ENCODE measurements at places on chromosomes 7 and 10.

GRCh38 chr7:24786941-24787340, 29.7 kb upstream of the GSDME start:
- no peak for DNase-seq

- no peak for DNase-seq
These were observed 41.6 kb downstream of the PLXDC2 start for GRCh38 chr10:19857876-19858275.

DNA sequence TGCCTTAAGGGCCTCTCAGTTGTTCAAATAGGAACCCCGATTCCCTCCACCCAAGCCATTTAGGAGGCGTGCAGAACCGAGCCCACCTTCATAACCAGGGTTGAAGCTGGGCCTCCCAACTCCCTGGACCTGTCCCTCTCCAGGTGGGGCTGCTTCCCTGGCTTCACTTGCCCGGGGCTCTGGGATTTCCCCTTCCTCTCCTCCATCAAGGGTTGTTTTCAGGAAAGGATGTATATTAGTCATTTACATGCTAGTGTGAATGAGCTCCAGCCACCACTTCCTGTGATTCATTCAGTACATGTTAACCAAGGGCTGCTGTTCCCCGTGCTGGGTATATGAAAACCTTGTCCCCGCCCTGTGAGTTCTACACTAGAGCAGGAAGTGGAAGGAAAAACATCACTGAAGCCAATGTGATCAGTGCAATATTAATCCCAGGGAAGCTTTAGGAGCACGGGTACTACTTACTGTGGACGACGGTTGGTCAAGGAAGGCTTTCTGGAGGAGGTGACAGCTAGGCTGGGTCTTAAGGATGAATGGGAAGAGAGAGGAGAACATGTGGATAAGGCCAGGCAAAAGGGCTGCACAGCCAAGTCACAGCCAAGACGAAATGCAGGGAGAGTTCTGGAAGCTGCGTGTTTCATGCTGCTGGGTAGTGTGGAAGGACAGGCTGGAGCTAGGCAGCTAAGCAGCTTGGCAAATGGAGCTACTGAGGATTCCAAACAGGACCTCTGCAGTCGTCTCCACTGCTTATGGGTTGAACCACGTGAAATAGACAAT, 150.1 kb upstream of the SHH start:
- no peak for DNase-seq

GRCh38 chr10:28089467-28089866, 90.6 kb upstream of the ODAD2 start:
- no peak for DNase-seq

DNA sequence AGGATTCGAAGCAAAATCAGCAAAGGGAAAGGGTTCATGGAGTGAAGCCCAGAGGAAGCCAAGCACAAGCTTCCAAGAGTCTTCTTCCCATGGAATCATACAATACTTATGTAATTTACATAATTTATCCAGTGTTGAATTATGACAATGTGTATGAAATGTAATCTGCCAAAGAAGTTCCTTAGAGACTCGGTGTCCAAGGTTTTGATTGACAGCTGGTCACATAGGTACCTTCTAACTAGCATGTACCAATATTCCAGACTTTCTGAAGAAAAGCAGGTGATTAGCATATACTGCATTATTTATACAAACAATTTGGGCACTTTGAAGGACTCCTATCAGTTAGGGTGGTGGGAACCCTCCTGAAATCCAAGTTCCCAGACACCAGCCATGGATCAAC, 35.3 kb downstream of the ANKIB1 start:
- DNase-seq, result no peak

DNA sequence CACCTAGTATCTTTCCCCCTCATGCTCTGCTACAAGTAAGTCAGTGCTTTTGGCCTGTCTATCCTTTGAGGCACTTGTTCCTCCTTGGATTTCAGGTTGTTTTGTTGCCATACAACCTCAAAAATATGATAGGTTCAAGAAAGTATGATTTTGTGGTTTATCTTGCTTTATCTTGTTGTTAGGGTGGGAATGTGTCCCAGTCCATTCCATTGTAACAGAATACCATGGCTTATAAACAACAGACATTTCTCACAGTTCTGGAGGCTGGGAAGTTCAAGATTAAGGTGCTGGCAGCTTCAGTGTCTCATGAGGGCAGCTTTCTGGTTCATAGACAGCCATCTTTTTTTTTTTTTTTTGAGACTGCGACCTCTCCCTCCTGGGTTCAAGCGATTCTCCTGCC, 72.1 kb downstream of the TMEM270 start:
- no peak for DNase-seq

DNA sequence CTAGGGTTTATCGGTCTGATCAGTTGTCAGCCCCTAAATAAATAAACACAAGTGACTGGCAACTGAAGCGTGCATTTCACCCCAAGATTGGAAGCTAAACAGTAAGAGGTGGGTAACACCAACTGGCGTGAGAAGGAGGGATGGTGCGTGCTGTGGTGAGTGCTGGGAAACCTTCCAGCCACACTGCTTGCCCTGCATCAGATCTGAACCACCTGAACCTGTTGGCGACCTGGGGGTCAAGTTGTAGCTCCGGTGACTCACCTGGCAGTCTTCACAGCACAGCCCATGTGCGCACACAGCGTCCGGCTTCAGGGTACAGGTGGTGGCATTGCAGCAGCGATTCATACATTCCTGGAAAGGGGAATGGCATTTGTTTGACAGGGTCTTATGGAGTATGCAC, 170.1 kb downstream of the FANK1 start:
- DNase-seq, result no peak

GRCh38 chr10:12801214-12802087, 200.1 kb downstream of the CCDC3 start:
- no peak for DNase-seq

DNA sequence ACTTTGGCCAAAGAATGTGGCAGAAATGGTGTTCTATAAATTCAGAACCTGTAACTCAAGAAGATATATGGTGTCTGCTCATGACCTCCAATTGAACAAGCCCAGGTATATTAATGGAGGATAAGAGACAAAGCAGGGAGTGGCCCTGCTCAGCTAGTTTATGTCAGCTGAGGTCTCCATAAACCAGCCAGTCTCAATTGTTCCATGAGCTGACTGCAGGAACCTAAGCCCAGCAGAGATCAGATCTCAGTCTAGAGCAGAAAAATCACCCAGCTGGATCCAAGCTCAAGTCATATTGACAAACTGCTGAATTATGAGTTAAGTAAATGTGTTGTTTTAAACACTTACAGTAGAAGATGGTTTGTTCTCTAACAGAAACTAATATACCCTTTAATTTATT, 105.5 kb upstream of the SGCE start:
- no peak for DNase-seq

DNA sequence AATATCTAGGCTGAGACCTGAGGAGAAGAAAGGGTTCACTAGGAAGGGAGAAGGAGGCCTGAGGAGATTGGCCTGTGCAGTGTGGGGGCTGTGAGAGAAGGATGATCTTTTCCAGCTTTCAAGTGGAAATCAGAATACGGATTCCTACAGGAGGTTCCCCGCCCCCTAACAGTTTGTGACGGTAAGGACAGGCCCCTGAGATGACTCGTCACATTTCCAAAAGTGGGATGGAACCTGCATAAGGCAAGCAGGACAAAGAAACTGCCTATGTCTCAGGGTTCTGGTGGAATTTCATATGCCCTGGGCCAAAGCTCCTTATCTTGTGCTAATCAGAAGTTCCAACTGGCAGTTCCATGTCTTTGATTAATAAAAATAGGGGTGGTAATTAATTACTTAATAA, 275.6 kb downstream of the SNX10 start:
- no peak for DNase-seq

DNA sequence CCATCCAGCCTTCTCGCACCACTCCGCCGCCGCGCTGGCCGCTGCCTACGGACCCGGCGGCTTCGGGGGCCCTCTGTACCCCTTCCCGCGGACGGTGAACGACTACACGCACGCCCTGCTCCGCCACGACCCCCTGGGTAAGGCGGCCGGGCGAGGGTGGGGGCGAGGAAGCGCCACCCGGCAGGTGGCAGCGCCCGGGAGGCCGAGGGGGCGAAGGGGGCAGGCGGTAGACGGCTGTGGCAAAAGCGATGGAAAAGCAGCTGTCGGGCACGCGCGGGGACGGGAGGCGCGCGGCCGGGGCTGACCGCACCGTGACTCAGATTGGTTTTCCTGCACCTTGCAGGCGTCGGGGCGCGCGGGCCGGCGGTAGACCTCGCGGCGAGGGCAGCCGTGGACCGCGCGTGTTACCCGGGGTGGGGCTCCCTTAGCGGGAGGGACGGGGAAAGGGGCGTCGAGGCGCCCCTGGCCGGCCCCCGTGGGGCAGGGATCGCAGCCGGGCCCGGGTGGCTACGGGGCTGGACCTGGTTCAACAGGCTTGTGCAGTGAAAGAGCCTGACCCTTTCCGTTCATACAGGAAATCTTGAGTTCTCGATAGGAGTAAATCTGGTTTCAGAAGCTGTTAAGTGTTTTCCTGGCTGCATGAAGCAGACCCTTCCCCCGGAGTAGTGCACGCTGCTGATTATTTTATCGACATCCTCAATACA, 608 bp downstream of the HHEX start:
- DNase-seq, result peak; percentile 52

- no peak for DNase-seq
These were observed 15.8 kb downstream of the TSPAN12 start for GRCh38 chr7:120842121-120842621.

- DNase-seq, result no peak
These were observed 8.6 kb downstream of the KNDC1 start for GRCh38 chr10:133168617-133169031.

DNA sequence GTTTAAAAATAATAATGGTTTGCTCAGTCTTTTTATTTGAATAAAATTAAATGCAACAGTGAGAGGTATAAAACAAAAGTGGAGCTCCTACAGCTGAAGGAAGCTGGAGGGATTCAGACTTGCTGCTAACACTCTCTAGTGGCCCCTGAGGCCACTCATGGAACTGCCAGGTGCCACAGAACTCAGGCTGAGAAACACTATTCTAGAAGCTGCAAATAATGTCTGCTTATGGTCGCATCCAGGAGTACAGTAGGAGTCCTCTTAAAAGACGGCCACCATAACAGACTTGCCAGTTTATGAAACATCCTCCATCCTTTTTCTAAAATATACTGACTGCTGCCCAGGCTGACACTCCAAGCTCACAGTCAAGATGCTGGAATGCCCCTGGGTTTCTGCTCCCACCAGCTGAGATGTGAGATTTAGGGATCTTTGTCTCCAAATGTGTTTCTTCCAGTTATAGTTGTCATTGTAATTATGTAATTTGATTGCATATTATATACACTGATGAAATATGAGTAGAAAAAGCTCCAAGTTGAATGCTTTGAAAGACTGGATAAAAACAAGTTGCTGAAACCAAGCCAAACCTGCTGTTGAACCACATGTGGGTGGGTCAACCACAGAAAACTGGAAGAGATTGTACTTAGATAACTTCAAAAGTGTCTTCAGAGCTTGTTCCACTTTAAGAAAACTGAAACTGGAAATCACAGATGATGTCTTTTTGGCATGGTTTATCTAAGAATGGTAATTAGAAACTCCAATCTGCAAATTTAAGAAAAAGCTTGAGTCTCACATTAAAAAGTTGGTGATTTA, 213.7 kb upstream of the AOAH start:
- DNase-seq, result no peak

DNA sequence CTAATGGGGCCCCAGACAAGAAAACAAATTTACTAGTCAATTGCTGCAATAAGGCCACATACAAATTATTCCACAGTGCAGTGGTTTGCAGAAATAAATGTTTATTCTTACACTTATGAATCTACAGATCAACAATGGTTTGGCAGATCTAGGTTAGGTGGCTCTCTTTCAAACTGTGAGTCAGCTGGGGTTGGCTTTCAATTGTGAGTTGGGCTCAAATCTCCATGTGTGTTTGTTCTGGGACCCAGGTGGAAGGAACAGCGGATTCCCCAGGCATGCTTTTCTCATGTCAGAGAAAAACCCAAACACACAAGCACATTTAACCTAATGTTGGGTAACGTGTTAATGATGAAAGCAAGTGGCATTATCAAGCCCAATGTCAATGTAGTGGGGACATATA, 25.6 kb upstream of the CELF2 start:
- DNase-seq, result no peak

DNA sequence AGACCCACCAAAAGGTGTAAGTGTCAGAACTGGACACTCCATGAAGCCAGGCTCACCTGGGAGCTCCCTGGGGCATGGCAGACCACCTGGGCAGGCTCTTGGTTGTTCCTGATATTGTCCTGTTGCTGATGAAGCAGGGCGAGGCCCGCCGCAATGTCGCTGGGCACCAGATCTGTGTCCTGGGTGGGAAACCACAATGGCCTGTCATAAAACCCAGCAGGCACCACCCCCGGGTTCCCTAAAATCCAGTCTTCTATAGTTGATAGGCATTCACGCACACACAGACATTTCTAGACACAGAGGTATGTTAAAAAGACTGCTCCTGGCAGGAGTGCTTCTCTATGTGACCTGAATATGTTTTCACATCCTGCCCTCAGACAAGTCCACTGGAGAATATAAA, 15.0 kb downstream of the DAGLB start:
- no peak for DNase-seq

DNA sequence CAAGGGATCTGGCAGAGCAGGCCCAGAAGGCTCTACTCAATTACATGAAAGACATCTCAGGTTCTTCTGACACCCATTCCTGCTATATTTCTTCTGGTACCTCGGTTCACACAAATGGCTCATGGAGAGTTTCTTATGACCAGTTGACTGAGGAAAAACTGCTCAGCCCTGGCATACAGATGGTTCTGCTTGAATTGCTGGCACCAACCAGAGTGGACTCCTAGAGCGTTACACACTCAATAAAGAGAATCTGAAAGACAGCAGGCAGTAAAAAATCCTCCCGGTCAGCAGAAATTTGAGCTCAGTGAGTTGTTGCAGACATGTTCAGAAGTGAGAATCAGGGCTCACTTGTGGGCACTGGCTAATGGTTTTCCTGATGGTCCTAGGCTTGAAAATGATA, 434.4 kb downstream of the TCERG1L start:
- no peak for DNase-seq

- no peak for DNase-seq
These were observed 608.5 kb upstream of the GALNT17 start for GRCh38 chr7:70523249-70523988.

- DNase-seq, result peak; percentile 46
These were observed 51.1 kb downstream of the CPEB3 start for GRCh38 chr10:92239600-92240288.

DNA sequence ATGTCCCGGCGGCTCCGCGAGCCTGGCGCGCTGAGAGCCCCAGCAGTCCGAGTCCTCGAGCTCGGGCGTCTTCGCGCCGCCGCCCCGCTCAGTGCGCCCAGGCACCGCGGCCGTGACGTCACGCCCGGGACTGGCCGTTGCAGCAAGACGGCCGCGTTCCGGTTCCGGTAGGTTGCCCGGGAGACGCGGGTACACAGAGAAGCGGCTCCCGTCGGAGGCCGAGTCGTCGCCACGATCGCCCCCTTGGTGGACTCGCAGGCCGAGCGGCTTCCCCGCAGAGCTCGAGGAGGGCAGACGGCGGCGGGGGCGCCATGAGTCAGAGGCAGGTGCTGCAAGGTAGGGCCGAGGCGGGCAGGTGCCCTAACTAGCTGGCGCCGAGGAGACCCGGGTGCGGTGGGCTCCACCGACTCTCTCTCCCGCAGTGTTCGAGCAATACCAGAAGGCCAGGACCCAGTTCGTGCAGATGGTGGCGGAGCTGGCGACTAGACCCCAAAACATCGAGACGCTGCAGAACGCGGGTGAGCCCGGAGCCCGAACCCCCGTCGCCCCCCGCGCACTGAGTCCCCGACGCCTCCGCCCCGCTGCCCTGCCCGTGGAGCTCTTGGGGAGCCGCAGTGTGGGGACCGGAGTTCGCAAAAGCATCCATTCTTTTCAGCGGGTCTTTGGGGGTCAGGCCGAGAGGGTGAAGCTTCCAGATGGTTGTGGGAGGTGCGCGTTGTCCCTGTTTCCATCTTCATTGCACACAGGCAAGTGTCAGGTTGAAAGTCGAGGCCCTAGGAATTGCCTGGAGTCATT, at the start of gene SPAG6:
Gene SPAG6 (plus strand): TSS at position 196 of the 795 bp plus-strand sequence. CDS start 116 bp downstream, at position 312.
- peak; percentile 52 for DNase-seq

- no peak for DNase-seq
These were observed 74.3 kb downstream of the RNLS start for GRCh38 chr10:88508796-88509195.
